ENCODE measurements at places on chromosomes 5 and 9.

DNA sequence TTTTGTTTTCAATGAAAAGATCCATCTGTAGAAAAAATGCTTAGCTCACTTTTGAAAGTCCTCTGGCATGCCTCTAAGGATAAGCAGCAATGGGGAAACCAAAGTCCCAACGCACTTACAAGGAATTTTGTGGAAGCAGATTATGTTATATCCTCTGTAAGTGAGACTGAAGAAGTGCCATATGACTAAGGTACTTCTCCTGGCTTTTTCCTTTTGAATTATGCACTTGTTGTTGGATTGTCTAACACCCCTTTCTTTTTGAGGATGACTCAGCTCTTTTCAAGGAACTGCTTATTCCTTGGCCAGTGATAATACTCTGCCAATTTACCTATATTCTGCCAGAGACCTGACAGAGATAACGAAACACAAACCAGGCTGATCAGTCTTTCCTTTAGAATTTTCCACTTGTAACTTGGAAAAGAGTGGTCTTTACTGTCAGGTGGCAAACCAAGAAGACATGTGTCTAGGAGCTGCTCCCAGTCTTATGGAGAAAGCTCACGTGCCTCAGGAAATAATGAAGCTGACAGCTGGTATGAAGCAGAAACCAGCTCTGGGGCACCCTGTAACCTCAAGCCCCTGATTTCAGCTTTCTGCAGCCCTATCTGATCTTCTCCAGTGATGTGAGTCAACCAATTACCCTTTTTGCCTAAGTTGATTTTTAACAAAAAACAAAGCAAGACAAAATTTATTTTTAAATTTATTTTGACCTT lies 290.8 kb upstream of the FBXL7 start:
- no peak for DNase-seq

DNA sequence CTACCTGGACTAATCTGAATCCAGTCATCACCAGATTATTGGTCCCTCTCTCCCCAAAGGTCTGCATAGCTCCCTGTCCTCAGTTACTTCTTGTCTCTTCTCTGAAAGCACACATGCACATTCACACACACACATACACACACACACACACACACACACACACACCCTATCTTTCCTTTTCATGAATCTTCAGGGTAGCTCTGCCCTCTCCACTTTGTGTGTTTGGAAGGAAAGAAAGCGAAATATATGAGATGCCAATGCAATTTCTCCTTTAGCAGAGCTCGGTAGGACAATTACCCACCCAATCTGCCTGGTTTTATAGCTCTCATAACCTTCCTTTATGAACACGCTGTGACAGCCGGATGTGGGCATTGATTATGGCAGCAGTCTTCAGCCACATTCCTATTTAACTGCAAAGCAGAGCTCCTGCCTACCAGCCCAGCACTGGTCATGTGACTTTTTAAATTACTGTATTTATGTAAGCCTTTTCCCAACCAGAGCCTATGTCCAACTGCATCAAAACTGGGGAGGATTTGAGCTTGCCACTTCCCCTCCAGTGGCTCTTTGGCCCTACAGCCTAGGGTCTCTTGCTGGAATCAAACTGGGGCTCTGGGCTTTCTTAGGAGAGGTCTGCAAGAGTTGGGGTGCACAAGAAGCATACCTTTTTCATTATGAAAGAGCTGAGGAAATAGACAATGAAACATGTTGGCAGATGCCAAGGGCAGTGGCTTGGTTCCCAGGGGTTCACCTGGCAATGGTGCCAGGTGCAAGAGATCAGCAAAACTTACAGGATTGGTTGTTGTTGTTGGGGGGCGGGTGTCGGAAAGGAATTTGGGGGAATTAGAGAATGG lies 20.8 kb upstream of the MATR3 start:
- peak; percentile 75 for DNase-seq

DNA sequence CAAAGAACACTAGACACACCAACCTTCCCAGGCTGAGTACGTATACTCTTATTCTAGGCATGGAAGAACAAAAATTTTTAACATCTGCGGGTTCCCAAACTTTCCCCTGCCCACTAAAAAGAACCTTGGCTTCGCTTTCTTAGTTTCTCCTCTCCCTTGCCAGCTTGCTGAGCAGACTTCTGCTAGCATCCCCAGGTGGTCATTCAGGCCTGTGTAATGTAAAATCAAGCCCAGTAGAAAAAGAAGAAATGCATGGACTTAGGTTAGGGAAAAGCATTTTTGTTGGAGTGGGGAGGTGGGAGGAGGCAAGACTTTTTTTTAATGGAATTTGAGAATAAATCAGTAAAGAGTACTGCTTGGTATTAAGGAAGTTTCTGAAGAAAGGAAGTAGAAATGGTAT lies 331.0 kb upstream of the TLE4 start:
- no peak for DNase-seq

GRCh38 chr5:6365977-6366590 lies 12.3 kb downstream of the MED10 start:
- no peak for DNase-seq

GRCh38 chr5:64925123-64925522 lies 156.4 kb downstream of the CWC27 start:
- no peak for DNase-seq

GRCh38 chr5:71905834-71906711 lies 187.0 kb downstream of the CARTPT start:
- peak; percentile 70 for DNase-seq

DNA sequence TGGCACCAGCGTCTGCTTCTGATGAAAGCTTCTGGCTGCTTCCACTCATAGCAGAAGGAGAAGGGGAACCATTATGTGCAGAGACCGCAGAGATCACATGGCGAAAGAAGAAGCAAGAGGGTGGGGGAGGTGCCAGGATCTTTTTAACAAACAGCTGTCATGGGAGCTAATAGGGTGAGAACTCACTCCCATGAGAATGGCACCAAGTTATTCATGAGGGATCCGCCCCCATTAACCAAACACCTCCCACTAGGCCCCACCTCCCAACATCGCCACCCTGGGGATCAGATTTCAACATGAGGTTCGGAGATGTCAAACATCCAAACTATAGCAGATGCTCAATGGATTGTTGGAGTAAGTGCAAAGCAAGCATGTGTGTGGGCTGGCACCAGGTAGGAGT lies 125.8 kb upstream of the SLIT3 start:
- DNase-seq, result no peak

- DNase-seq, result peak; percentile 17
Observed at GRCh38 chr5:140966293-140967225, at the start of gene PCDHAC2. Gene PCDHAC2, plus strand, starts transcription at chr5:140966476. Its CDS starts 291 bp downstream, at chr5:140966767.

- DNase-seq, result no peak
Observed at GRCh38 chr5:31124651-31125305, 68.7 kb upstream of the CDH6 start.

GRCh38 chr9:125425170-125425897 lies 163.7 kb downstream of the GAPVD1 start:
- no peak for DNase-seq
